Testis (tissue), 5 donors: ENCODE measurements at places on chromosomes 11 and 22. TPM values are rescaled to one million over a fixed set of nuclear protein-coding genes. Genes with fewer than 3 reads are reported as not detected.

H19 gene
- polyA plus RNA-seq = 328 TPM

DHCR7 gene
- 65.3 TPM for polyA plus RNA-seq

DEUP1 gene
- polyA plus RNA-seq = 18.2 TPM

OR4D11 gene
- not detected for polyA plus RNA-seq

ADAMTS8 gene
- polyA plus RNA-seq = 1.2 TPM

SCGB1A1 gene
- not detected for polyA plus RNA-seq

TUBA8 gene
- 66.6 TPM for polyA plus RNA-seq

ACRV1 gene
- polyA plus RNA-seq = 175 TPM

SPA17 gene
- polyA plus RNA-seq = 405 TPM

NAALADL1 gene
- 16.0 TPM for polyA plus RNA-seq

TCN1 gene
- polyA plus RNA-seq = 1.1 TPM

GDPD4 gene
- polyA plus RNA-seq = 11.9 TPM

OR4A15 gene
- not detected for polyA plus RNA-seq

CELSR1 gene
- 5.6 TPM for polyA plus RNA-seq
